ENCODE measurements at places on chromosomes 13 and 19. TPM values are rescaled to one million over a fixed set of nuclear protein-coding genes. Genes with fewer than 3 reads are reported as not detected.
A peak's percentile ranks its signal among the peaks of the same experiment; 100 is the strongest.

The KANK2 gene
- total RNA-seq = 32.9 TPM

The LILRA2 gene
- total RNA-seq = not detected

The EXOSC5 gene
- total RNA-seq = 37.7 TPM

The ZNF714 gene
- 8.0 TPM for total RNA-seq

The FARP1 gene
- 62.1 TPM for total RNA-seq

DNA sequence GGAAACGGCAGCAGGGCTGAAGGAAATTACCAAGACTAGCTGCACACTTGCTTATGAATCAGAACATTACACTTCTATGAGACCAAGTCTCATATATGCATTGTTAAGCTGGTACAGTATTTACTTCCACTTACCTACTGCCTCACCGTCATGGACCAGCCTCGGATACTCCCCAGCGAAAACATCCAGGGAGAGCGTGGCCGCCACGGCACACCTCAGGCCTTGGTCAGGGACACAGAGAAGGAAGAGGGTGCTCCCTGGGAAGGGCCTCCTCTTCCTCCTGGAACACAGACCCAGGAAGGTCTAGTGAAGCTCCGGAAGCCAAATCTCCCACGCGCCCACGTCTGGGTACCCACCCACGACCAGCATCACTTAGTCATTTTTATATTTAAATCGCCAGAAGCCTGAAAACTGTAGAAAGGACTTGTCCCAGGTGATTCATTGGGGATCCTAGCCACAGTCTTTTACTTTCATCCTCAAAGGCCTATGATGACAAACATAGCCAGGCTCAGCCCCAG, 24.4 kb upstream of the MTIF3 start:
- peaks cover 20% of the 10 kb centered on the region for H3K4me1 ChIP-seq
- H3K27ac ChIP-seq = no peak overlapping the region
- H3K27me3 ChIP-seq = no peaks in the 10 kb centered on the region
- DNase-seq = no peak
- no peak overlapping the region for H3K4me3 ChIP-seq

DNA sequence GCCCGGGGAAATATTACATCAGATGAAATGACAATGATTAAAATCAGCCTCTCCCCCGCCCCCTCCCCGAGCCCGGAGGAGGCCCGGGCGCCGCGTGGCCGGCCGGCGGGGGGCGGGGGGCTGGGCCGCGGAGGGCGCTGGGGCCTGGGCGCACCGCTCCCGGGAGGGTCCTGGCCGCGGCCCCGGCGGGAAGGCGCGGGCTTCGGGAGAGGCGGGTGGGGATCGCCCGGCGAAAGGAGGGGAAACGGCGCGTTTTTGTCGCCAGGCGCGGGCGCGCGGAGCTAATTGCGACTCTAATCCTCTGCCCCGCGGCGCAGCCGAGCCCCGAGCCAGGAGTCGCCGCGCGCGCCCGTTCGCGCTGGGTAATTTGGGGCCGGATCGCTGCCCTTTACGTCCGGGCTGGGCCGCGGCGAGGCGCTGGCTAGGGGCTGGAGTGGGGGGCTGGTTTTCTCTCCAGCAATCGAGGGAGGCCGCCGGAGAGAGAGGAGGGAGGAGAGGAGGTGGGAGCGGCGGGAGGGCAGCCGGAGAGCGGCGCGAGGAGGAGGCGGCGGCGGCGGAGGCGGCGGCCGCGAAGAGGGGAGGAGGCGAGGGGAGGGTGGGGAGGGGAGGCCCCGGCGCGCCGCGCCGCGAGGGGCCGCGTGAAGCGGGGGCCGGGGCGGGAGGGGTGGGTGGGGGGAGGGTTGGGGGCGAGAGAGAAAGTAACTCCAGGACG, at the start of gene KCTD15:
Gene KCTD15, plus strand, starts transcription at position 707 of the 712 bp plus-strand sequence. CDS start 3,585 bp downstream, outside the sequence.
- H3K4me3 ChIP-seq = peak within 1 kb of the TSS; percentile 83
- 0 out of 2 replicates have a peak, but pooled peaks cover 6% of the 10 kb centered on the region for H3K4me1 ChIP-seq
- peaks cover 9% of the 10 kb centered on the region for H3K27me3 ChIP-seq
- no peak for DNase-seq

DNA sequence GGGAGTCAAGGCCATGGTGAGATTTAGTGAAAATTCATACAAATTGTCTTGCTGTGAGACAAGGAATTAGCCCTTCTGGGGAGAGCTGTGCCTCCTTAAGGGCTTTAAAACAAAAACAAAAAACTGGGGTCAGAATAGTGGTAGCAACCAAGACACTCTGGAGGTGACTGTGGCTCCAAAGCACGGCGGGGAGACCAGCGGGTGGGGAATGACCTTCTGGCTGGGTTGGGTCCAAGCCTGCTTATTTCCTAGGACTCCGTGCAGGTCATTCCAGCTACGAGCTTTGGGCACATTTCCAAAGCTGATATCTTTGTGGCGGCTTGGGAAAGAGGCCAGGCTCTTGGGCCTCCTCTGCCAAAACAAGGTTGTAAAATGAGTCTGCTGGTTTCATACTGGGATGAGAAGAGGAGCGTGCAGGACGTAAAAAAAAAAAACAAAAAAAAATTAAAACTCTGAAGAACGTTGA, 348.3 kb downstream of the UQCRFS1 start:
- no peak for DNase-seq
- H3K4me1 ChIP-seq = no peaks in the 10 kb centered on the region
- peaks cover 33% of the 10 kb centered on the region for H3K27me3 ChIP-seq
- H3K36me3 ChIP-seq = no peaks in the 10 kb centered on the region

DNA sequence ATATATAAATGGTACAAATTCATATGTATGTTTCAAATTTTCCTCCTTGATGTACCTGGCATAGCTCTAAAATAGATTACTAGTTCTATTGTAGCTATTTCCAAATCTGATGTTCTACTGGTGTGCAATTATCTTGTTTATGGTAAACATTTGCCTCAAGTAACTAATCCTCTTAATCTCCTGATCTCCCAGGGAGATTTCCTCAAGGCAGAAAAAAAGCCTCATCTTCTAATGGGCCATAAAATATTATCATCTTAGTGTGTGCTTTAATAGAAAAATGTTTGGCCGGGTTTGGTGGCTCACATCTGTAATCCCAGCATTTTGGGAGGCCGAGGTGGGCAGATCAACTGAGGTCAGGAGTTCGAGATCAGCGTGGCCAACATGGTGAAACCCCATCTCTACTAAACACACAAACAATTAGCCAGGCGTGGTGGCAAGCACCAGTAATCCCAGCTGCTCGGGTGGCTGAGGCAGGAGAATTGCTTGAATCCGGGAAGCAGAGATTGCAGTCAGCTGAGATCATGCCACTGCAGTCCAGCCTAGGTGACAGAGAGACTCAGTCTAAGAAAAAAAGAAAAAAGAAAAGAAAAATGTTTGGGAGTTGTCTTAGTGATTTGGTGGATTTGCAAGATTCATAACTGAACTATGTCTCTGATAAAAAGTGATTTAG, 498.9 kb upstream of the SLITRK5 start:
- H3K36me3 ChIP-seq = no peaks in the 10 kb centered on the region
- no peak overlapping the region for H3K4me3 ChIP-seq
- no peak for DNase-seq
- H3K4me1 ChIP-seq = no peaks in the 10 kb centered on the region
- no peaks in the 10 kb centered on the region for H3K27me3 ChIP-seq
- no peak overlapping the region for H3K27ac ChIP-seq

DNA sequence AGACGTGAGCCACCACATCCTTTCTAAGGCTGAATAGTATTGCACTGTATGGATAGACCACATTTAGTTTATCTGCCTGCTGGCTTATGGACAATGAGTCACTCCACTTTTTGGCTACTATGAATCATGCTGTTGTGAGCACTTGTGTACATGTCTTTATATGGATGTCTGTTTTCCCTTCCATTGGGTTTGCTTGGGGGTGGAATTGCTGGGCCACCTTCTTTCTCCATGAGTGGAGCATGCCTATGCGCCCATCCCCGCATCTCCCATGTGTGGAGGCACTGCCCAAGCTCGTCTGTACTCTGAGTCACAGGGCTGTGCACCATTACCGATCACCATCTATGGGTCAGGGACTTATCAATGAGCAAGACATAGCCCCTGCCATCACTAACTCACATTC, 127.2 kb upstream of the GJB6 start:
- DNase-seq = peak; percentile 95
- no peaks in the 10 kb centered on the region for H3K27me3 ChIP-seq
- no peak overlapping the region for H3K4me3 ChIP-seq
- H3K27ac ChIP-seq = peak overlapping the region; percentile 39
- H3K36me3 ChIP-seq = no peaks in the 10 kb centered on the region
- peaks cover 31% of the 10 kb centered on the region for H3K4me1 ChIP-seq

- H3K27me3 ChIP-seq = no peaks in the 10 kb centered on the region
- DNase-seq = no peak
- H3K4me3 ChIP-seq = no peak overlapping the region
- H3K27ac ChIP-seq = no peak overlapping the region
- H3K36me3 ChIP-seq = no peaks in the 10 kb centered on the region
Measured at GRCh38 chr19:38870612-38871011, 7.5 kb downstream of the RINL start.

DNA sequence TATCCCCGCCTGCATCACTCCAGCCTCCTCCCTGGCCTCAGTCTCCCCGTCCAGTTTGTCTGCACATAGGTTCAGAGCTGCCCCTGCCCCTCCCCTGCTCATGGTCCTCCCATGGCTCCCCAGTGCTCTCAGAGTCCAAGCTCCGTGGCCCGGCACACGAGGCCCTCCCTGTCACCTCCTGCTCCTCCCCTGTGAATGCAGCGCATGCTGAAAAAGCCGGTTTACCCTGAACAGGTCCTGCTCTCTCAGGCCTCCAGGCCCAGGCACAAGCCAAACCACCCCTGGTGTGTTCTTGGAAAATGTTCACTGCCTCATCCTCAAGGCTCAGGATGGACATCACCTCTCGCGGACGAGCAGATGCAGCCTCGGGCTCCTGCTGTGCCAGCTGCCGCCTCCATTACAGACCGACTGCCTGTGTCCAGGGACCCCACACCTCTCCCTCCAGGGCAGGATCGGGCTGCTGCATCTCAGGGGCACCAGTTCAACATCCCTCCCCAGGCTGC, 13.0 kb downstream of the EMP3 start:
- peaks cover 11% of the 10 kb centered on the region for H3K4me1 ChIP-seq
- no peak for DNase-seq
- no peaks in the 10 kb centered on the region for H3K27me3 ChIP-seq
- H3K4me3 ChIP-seq = no peak overlapping the region
- H3K36me3 ChIP-seq = no peaks in the 10 kb centered on the region
- H3K27ac ChIP-seq = no peak overlapping the region

GRCh38 chr13:31310356-31310755, 110.6 kb downstream of the B3GLCT start:
- H3K36me3 ChIP-seq = no peaks in the 10 kb centered on the region
- no peaks in the 10 kb centered on the region for H3K4me1 ChIP-seq
- H3K27me3 ChIP-seq = no peaks in the 10 kb centered on the region

DNA sequence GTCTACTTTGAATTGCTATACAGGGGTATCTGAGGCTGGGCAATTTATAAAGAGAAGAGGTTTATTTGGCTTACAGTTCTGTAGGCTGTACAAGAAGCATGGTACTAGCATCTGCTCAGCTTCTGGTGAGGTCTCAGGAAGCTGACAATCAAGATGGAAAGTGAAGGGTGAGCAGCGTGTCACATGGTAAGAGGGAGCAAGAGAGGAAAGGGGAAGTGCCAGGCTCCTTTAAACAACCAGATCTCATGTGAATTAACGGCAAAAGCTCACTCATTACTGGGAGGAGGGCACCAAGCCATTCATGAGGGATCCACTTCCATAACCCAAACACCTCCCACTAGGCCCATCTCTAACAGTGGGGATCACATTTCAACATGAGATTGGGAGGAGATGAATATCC, 222.4 kb downstream of the TDRD3 start:
- no peaks in the 10 kb centered on the region for H3K4me1 ChIP-seq
- no peaks in the 10 kb centered on the region for H3K27me3 ChIP-seq
- H3K36me3 ChIP-seq = no peaks in the 10 kb centered on the region
- H3K4me3 ChIP-seq = no peak overlapping the region
- no peak overlapping the region for H3K27ac ChIP-seq

DNA sequence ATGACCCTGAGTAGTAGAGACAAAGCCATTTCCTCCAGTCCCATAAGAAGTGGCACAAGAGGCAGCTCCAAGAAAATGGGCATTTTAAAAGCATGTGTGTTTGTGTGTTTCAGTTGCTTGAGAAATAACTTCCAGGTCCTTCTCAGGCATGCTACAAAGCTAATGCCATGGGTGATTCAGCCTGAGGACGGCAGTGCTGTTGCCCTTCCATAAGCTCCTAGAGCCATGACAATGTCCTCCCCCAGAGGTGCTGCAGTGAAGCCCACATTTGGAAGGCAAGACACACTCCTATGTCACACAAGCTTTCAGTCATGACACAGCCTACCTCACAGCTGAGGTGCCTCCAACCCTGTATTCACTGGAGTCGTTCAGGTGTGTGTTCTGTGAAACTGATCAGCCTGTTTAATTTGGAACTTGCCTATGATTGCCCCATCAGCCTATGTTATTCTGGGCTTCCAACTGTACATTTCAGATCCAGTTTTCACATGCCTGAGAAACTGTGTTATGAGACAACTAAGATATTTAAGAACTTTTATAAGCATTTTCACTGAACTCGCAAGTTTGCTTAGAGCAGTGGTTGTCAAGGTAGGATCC, 213.6 kb downstream of the FOXO1 start:
- peak overlapping the region; percentile 92 for H3K27ac ChIP-seq
- H3K27me3 ChIP-seq = no peaks in the 10 kb centered on the region
- H3K4me1 ChIP-seq = peaks cover 30% of the 10 kb centered on the region
- no peak overlapping the region for H3K4me3 ChIP-seq
- DNase-seq = no peak
- no peaks in the 10 kb centered on the region for H3K36me3 ChIP-seq

DNA sequence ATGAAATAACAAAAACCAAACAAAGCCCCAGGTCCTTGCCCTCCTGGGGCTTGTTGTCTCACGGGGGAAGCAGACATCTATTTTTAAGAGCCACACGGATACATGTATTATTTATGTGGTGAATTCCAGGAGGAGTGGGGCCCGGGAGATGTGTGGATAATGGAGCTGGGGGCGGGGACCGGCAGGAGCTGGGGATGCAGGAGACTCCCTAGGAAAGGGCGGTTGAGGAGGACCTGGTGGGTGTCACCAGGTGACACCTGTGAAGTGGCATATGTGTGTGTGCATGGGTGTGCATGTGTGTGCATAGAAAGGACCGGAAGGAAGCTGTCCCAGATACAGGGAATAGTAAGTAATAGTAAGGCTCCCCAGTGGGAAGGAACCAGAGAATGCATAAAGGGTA, 148.9 kb downstream of the URI1 start:
- H3K27ac ChIP-seq = no peak overlapping the region
- H3K27me3 ChIP-seq = peaks cover 94% of the 10 kb centered on the region
- H3K4me1 ChIP-seq = no peaks in the 10 kb centered on the region
- H3K4me3 ChIP-seq = no peak overlapping the region
- H3K36me3 ChIP-seq = no peaks in the 10 kb centered on the region
- DNase-seq = no peak

- H3K27ac ChIP-seq = no peak overlapping the region
- no peaks in the 10 kb centered on the region for H3K36me3 ChIP-seq
- H3K4me3 ChIP-seq = no peak overlapping the region
- no peaks in the 10 kb centered on the region for H3K27me3 ChIP-seq
Measured at GRCh38 chr13:33100886-33101285, 84.7 kb downstream of the KL start.

DNA sequence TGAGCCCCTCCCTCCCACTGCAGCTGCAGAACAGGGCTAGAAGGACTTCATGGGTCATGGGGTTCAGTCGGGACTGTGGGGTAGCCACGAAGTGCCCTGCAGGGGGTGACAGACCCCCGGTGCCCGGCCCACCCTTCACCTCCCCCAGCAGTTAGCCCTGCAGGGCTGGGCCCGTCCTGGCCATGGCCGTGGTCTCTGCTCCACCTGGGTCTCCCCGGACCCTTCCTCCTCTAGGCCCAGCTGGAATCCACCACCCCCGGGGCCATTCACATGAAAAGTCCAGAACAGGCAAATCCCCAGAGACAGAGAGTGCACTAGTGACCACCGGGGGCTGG, 17.3 kb downstream of the MKNK2 start:
- peaks cover 19% of the 10 kb centered on the region for H3K4me1 ChIP-seq
- no peak for DNase-seq
- no peaks in the 10 kb centered on the region for H3K36me3 ChIP-seq
- no peak overlapping the region for H3K4me3 ChIP-seq
- H3K27ac ChIP-seq = no peak overlapping the region

Data from PC-9 (cell line).